Myocyte (in vitro differentiated cells): ENCODE measurements at places on chromosomes 12 and 14. TPM values are rescaled to one million over a fixed set of nuclear protein-coding genes. Genes with fewer than 3 reads are reported as not detected.

DNA sequence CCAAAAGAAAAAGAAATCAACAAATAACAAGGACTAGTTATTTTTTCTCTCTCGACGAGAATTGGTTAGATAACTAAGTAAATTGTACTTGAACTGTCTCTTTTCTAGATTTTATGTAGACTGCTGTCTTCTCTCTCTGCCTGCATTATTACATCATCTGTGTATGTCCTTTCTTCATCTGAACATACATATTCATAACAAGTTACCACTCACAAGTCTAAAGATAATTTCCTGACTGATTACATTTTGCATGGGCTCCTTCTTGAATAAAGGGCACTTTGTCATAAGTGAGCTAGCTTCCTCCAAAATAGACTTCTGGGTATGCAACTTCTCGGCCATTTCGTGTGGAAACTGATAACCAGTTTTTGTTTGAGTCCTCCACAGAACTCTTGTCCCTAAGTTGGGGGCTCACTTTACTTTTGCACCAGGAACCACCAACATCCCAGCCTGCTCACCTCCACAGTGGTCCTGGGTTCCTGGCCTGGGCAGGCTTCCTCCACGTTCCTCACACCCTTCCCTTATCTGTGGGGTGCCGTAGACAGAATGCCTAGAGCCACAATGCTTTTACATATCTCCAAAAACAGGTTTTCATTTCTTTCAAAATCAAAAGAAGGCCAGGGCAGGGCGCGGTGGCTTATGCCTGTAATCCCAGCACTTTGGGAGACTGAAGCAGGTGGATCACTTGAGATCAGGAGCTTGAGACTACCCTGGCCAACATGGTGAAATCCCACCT is 6.2 kb upstream of the DDX47 start:
- no peak for DNase-seq

Gene BDKRB2
- 0.19 and 0.26 TPM in 2 replicates for total RNA-seq

- peak; percentile 75 for DNase-seq
Measured at GRCh38 chr12:57813971-57814772, 4.4 kb downstream of the AVIL start.

Gene NDRG2
- total RNA-seq: 45.4 and 61.1 TPM in 2 replicates

Gene TBX3
- 7.0 and 8.8 TPM in 2 replicates for total RNA-seq

GRCh38 chr12:124913474-124914391 is 717 bp downstream of the UBC start:
- peak; percentile 74 for DNase-seq

DNA sequence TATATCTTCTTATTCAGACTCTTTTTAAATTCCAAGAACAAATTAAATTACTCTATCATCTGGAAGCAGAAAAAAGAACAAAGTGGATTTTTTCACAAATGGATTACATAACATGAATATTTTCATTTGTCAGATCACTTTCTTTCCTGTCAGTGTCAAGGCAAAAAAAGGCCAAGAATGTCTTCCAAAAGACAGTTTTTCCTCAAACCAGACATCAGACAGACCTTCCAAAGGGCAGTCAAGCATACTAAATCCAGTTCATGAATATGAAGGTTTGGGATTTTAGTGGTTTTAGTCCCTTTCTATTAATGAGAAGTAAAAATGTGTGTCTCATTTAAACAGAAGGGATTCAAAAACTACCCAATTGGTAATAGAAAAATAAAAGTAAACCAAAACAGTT is 336.0 kb downstream of the CEP128 start:
- no peak for DNase-seq

Gene CCDC38
- 0.08 TPM in 1 of 2 replicates, not detected in the other for total RNA-seq

DNA sequence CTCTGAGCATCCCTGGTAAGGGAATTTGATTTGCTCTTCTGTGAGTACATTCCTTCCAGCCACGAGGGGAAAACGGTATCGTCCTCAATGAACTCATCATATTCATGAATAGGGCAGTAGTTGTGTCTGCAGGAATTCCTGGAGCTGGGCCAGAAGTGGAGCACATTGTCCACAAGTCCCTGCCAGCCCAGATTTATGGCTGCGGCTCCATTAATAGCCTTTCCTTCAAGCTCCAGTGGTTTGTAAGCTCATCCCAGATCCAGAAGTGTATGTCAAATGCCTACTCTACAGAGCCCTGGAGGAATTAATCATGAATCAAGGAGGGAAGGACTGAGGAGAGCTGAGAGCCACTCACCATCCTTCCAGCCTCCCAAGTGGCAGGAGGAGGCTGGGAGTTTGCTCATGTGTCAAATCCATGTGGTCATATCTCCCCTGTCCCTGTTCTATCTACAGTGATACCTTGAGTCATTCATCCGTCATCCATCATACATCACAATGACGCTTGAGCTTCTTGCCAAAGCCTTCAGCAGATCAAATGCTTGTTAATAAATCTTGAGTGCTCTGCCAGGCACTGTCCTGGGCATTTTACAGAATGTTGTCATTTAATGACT is 65.5 kb downstream of the SVOP start:
- peak; percentile 83 for DNase-seq

Gene FOXG1
- total RNA-seq: not detected in 2 replicates

Gene TSPAN8
- not detected in 2 replicates for total RNA-seq

DNA sequence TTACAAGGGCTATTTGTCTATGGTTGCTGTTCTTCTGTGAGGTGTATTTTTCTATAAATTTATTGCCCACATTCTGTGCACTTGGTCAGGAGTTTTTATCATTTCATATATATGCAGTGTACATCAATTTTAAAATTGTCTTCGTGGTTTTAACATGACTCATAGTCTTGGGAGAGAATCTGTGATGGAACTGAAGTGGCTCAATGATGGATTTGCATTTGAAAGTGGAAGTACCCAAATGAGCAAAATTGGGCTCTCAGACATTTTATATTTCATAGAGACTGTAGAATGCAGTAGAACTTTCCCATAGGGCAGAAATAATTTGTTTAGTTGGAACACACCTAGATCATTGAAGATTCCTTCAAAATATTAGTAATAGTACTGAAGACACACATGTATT is 1.9 kb upstream of the SCFD1 start:
- no peak for DNase-seq

Gene MYO1H
- not detected in 2 replicates for total RNA-seq

Gene CARMIL3
- total RNA-seq: 0.19 TPM in 1 of 2 replicates, not detected in the other

DNA sequence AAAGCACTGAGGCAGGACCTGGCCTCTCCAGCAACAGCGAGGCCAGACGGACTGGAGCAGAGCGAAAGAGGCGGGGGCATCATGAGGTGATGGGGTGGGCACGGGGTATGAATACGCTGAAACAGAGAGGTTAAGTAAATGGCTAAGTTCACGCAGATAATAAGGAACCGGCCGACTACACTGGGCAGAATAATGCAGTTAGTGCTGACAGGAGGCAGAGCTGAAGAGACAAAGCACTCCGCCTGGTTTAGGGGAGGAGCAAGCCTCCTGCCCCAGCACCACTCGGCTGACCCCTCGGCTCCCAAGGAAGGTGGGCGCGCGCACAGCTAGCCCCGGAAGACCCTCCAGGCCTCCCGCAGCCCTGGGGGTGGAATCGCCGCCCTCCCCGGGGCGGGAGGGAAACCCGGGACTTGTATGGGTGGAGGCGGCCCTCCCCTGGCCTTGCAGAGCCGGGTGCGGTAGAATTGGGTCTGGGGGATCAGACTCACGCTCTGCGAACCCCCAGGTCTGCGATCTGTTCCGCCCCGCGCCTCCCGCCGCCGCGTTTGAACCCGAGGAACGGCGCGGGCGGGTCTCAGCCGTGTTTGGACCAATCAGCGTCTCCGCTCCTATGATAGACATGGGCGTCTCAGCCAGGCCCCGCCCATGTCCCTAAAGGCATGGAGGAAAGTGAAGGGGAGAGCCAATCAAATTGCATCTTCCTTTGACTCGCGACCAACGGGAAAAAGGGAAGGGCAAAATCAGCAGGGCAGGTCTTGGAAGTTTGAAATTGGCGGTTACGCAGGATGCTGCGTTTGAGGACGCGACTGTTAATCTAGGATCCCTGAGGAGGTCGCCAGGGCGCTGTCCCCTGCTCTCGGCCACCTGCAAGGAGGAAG is at the start of gene CIT:
CIT (minus strand) TSS at position 560 of the 878 bp plus-strand sequence. CDS start 1,152 bp downstream, outside the sequence.
- peak; percentile 97 for DNase-seq

Gene ST8SIA1
- total RNA-seq: 1.6 and 5.6 TPM in 2 replicates

Gene TMEM179
- not detected in 2 replicates for total RNA-seq

Gene C3AR1
- total RNA-seq: 0.08 TPM in 1 of 2 replicates, not detected in the other

Gene LRP1-AS
- total RNA-seq: not detected in 2 replicates

DNA sequence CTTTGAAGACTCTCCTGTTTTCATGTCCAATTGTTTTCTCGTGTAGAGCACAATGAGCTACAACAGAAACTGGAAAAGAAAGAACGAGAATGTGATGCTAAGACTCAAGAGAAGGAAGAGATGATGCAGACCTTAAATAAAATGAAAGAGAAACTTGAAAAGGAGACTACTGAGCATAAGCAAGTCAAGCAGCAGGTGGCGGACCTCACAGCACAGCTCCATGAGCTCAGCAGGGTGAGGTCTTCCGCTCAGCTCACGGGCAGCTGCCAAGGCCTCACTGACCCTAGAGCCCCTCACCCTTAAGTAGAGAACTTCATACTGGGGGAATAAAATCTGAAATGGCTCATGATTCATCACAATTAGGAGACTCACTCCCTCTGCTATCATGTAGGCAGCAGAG is 134.7 kb downstream of the GPR135 start:
- DNase-seq: no peak

DNA sequence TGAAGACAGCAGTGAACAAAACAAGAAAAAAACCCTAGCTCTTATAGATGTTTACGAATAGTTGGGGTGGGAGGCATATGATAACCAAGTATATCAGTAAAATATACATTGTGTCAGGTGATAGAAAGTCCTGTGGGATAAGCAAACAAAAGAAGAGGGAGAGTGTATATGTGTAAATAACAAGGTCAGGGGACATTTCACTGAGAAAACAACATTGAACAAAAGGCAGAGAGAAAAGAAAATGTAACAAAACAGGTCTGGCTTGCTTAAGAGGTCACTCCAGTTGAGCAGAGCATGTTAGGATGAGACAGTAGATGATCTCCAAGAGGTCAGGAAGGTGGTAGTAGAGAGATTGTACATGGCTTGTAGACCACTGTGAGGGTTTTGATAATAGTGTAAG is 304.1 kb downstream of the ACSS3 start:
- DNase-seq: no peak

Gene FGF6
- not detected in 2 replicates for total RNA-seq
